ENCODE measurements at places on chromosomes 2 and 18.
A peak's percentile ranks its signal among the peaks of the same experiment; 100 is the strongest.

DNA sequence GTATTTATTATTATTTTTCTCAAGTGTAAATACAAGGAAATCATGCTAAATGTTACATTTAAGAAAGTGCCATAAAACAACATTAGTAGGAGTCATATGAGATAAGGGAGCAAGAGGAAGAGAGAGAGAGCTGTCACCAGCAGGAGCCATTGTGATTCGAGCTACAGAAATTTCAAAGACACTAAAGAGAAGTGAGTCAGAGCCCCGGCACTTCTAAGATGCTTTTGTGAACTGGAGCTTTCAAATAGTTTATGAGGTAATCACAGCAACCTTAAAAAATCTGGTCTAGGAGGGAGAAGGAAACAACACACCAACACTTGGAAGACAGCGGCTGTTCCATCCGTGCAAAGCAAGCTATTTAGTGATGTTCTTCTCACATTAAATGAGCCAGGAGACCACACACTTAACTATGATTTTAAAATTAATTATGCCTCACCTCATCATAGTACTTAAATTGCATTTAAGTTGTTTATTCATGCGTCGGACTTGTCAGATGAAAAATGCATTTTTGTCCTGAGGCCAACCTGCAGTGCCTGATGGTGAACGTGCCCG, 382.7 kb upstream of the SALL3 start:
- no peak for DNase-seq

DNA sequence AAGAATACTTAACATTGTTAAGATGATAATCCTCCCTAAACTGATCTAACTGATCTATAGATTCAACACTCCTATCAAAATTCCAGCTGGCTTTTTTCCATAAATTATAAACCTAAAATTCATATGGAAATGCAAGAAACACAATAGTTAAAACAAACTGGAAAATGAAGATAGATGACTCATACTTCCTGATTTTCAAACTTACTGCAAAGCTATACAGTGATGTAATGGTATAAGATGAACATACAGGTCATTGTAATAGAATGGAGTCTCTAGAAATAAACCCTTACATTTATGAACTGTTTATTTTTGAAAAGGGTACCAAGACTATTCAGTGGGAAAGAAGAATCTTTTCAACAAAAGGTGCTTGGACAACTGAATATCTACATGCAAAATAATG, 32.3 kb downstream of the UBXN4 start:
- peak; percentile 55 for DNase-seq

GRCh38 chr2:75200140-75201096, 1.1 kb upstream of the TACR1 start:
- DNase-seq, result peak; percentile 41

GRCh38 chr2:216073773-216074172, 7.8 kb downstream of the PECR start:
- no peak for DNase-seq

- DNase-seq, result no peak
Observed at GRCh38 chr2:96265349-96265839, 403 bp downstream of the TMEM127 start.

- DNase-seq, result no peak
Observed at GRCh38 chr2:55283083-55283482, 14.1 kb upstream of the MTIF2 start.

- DNase-seq, result no peak
Observed at GRCh38 chr2:8416849-8417832, 264.7 kb upstream of the ID2 start.

DNA sequence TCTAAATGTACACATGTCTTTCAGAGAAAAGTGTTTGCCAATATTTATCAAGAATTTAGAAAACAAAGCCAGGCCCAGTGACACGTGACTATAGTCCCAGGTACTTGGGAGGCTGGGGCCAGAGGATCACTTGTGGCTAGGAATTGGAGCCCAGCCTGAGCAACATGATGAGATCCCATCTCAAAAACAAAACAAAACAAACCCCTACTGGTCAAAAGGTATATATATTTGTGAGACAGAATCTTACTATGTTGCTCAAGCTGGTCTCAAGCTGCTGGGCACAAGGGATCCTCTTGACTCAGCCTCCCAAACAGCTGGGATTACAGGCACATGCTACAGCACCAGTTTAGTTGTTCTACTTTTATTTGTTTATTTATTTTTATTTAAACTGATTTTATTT, 79.2 kb downstream of the ZDBF2 start:
- no peak for DNase-seq

GRCh38 chr2:107730898-107731297, 95.8 kb upstream of the RGPD4 start:
- DNase-seq, result no peak

DNA sequence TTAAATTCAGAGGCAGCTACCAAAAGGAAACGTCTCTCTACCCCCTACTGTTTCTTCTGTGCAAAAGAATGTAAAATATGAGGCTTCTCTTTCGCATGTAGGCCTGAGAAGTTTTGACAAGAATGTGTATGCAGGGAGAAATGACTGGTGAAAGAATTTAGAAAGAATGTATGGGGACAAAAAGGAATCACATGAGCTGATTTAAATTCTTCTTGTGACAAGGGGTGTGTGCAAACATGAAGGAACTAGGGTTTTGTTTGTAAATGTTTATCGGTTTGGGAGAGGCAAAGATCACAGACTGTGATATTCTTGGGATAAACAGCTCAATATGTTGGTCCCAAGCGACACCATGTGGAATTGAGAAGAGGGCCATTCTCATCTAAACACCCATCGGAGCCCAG, 345.2 kb upstream of the VRK2 start:
- DNase-seq, result peak; percentile 59

GRCh38 chr2:139631966-139632365, 851.8 kb upstream of the NXPH2 start:
- DNase-seq, result no peak

GRCh38 chr2:28642796-28643195, 108.8 kb upstream of the PPP1CB start:
- DNase-seq, result no peak

DNA sequence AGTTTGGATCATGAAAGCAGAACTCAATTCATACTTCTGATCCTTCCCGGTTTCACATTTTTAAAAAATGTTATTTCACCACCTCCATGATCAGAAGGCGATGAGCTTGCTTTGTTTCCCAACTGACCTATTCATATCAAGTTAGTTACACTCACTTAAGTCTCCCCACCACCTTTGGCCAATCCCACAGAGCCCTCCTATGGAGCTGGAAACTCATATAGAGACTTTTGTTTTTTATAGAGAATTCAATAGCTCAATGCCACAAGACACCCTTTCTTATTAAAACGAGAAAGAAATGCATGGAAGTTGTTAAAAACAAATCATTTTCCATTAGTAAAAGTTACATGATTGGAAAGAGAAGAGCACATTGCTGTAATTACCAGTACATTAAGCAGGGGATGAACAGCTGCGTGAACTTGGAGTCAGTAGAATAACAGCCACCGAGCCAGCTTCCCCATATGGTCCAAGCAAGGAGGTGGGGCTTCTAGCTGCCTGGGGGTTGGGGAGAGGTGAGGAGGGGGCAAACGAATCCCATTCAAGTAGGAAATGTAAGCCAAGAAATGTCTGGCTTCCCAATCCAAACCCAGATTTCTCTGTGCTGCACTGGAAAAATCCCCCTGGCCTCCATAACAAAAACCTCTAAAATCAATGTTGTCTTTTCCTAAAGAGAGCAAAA, 614.5 kb downstream of the IRS1 start:
- peak; percentile 80 for DNase-seq

GRCh38 chr2:67599561-67599960, 202.4 kb downstream of the ETAA1 start:
- DNase-seq, result no peak

DNA sequence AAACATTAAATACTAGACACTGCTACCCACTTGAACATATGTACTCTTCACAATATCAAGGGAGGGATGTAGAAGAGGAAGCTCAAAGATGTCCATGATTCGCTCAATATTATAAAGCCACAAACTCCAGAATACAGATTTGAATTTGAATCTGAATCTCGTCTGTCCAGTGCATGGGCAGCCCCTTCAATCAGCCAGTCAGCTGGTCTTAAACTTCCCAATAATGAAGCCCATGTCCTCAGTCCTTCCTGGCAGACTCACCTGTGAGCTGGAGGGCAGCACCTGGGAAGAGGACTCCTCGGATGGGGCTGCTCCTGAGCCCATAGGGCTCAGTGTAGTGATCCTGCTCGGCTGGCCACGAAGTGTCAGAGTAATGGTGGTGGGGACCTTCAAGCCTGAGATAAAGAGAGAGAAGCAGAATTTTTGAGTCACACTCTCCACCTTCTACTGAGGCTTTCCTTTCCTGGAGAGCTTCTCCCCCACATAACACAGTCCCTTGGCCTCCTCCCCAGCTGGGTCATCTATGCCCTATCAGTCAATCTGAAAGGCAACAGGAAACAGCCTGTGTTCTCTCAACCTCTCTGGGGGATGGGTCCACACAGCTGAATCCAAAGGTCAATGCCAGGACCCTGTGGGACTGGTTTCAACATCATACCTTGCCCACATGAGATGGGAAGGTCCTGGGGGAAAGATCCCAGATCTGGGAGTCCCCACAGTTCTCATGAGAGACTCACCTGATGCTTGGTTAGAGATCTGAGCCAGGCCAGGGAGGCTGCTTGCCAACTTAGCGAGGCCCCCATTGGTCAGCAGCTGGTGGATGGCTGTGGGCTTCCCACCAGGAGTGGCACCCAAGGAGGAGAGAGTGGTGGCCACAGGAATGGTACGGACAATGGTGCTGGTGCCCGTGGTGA, 36.5 kb downstream of the KANSL3 start:
- no peak for DNase-seq

DNA sequence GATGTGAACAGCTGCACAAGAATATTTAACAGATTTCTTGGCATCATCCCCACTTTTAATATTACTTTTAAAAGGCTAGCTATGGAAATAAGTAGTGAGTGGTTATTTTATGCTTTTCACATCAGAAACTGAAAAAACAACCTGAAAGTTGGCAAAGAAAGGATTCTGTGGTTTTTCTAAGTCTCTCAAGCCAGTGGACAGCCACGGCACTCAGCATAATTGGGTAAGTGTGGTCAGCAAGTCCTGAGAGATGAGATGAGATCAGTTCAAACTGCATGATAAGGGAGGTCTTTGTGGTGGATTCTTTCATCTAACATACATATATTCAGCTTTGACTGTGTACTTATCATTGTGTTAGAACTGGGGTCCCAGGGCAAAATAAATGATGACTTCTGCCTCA, 105.2 kb downstream of the LYPD6B start:
- peak; percentile 46 for DNase-seq

DNA sequence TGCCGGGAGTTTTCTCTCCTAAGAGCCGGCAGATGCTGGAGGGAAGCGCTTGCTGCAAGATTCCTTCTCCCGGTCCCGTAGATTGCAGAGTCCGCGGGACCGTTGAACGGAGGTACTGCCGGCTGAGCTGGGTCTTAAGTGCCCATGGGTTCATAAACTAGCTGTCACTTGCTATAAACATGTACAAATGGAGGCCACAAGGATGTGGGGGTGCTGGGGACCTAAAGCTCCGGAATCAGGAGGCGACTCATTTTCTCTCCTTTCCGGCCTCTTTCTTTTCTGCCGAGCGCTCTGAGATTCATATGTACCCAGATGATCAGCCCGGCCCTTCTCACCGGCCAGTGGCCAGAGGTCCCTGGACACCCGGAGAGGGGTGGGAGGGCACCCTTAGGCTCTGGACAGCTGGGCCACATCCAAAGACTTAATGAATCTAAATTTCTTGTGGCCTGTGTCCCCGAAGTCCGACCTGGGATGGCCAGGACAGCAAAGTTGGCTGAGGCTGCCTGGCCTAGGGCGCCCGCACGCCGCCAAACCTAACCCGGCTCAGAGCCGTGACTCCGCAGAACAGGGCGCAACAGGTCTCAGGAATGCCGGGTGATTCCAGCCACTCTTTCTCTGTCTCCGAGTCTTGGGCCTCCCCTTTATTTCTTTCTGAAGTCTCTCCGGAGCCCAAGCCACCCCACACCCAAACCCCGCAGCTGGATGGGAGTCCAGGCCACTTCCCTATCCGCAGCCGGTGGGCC, 2.4 kb upstream of the PAX3 start:
- peak; percentile 51 for DNase-seq

DNA sequence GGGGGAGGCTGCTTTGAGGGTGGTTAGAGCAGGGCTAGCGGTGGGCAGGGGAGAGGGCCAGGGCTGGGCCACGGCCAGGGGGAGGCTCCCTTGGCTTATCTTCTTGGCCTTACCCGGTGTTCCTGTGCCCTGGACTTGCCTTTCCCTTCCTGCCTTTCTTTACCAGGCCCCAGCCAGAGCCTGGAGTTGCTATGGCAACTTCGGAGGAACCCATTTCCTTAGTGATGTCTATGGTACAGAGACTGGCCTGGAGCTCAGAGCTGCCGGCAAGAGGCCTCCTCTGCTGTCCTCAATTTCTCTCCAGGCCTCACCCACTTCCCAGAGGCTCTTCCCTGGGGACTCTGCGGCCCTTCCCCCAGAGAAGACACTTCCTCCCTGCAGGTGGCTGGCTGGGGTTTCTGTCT, 11.5 kb downstream of the SPEG start:
- DNase-seq, result peak; percentile 73

DNA sequence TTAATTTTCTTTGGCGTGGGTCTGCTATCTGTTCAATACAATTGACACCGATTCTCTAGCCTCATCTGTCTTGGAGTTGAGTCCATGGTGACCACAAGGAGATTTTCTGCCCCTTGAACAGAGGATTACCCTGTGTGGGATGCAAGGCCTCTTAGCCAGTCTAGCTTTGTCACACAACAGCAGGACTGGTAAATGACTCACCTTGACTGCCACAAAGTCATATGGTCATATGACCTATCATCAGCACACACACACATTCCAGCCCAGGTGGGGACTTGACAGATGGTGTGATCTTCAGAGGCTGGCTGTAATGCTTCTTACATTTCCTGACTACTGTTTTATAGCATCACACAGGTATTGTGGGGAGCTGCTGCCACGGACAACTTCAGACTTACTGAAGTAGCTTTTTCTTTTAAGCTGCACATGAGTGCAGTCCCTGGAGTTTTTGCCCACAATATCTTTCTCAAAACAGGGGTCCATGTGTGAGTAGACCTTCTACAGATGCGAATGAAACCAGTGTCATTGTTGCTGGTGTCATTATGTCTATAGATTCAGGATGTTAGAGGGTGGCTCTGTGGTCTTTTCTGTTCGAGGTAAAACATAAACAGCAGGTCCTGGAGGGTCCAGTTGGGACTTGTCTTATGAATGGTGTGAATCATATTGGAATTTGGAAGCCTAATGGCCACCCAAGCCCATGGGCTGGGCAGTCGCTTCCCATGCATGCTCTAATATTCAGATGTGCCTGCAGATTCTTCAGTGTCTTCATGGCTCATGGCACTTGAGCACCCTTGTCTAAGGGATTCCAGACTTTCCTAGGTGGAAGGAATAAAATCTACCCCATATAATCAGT, 18.6 kb upstream of the ACOXL start:
- DNase-seq, result no peak
